ENCODE measurements at places on chromosomes 11 and 22. TPM values are rescaled to one million over a fixed set of nuclear protein-coding genes. Genes with fewer than 3 reads are reported as not detected.
A peak's percentile ranks its signal among the peaks of the same experiment; 100 is the strongest.

DNA sequence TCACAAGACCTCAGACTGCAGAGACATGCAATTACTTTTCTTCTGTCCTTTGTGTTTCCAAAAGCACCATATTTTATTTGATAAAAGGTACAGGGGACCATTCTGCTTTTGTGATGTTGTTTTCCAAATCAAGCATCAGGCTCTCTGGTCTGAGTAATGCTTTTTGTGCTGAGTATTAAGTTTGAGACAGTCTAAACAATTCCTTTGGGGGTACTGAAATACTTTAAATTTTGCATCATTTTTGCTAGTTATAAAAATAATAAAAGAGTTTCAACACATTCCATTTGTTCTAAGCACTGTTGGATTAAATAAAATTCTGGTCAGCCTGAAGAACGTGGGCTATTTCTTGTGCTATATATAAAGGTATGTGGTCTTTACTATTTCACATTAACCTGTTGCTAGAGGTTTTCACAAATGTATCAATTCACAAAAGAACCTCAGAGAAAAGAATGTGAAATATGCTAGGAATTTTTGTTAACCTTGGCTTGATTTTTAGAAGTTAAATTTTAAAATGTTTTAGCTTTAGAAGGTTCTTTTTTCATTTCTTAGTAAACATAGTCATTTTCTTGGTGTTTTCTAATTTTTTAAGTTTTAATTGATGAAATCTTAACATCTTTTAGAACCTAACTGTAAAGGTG is 61.6 kb downstream of the C22orf31 start:
- DNase-seq, result no peak

GRCh38 chr11:86941077-86941870 is 13.9 kb downstream of the FZD4 start:
- DNase-seq, result no peak

GRCh38 chr22:20131597-20131858 is at the start of gene ZDHHC8:
Gene ZDHHC8 (plus strand): TSS chr22:20131804. CDS start chr22:20131948, 144 bp downstream.
- peak; percentile 85 for DNase-seq

DNA sequence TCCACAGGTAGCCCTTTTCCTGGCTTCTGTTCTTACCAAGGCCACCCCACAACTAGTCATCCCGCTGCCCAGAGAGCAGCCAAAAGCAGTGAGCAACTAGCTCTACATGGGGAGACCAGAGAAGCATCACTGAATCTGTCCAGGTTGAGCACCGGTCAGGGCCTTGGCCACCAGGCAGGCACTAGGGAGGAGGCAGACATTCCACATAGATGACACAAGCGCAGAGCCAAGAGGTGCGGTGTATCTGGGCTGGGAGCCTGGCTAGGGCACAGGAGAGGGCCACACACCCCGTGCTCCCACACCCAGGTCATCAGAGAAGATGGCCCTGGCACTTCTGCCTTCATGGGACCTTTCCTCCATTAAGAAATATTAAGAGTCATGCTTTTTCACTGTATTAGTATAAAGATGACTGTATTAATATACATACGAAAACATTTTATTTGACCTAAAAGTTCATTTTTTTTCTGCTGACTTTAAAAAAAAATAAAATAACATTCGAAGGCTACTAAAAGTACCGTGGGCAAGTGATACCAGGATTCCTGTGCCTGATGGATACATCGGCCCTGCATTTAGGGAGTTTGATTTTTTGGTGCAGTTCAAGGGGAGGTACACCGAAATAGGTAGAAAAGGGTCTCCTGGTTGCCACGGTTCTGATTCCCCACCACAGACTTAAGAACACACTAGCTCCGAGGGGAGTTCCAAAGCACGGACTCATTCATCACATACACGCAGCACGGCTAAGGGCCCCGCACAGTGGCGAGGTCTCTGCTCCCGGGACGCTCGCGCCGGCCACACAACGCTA is 1.2 kb downstream of the DGCR2 start:
- DNase-seq, result peak; percentile 78

- no peak for DNase-seq
These were observed 39.0 kb downstream of the BMAL1 start for GRCh38 chr11:13316528-13316961.

GRCh38 chr11:64165842-64166635 is at the start of gene MACROD1:
Gene MACROD1 (minus strand): TSS chr11:64166113. CDS start chr11:64165994, 119 bp downstream.
- peak; percentile 92 for DNase-seq

DNA sequence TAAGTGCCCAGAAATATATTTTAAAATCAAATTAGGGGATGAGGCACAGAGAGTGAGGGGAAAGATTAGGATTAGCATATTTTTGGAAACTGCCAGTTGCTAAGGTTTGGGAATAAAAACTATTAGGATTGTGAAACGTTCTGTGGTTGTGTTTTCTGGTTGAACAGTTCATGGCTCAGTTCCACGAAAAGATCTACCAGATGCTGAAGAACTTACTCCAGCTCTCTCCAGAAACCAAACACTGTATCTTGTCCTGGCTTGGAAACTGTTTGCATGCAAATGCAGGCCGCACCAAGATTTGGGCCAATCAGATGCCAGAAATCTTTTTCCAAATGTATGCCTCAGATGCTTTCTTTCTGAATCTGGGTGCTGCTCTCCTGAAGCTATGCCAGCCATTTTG is 15.3 kb downstream of the UBE4A start:
- DNase-seq, result no peak

DNA sequence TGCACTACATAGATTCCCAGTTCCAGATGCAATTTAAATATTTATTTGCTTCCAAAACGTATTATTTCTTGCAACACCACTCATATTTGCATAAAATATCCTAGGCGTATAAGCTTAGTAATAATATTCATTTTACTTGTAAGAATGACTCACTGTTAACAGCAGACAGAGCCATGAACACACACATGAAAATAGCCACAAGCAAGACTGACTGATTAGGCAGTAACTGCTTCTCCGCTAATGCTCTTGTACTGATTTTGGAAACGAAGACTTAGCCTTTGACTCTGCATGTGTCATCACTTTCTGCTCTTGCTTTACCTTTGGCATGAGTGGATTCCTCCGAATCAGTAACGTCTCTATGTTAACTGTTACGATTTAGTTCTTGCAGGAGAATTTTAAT is 6.0 kb downstream of the OR10Q1 start:
- no peak for DNase-seq

DNA sequence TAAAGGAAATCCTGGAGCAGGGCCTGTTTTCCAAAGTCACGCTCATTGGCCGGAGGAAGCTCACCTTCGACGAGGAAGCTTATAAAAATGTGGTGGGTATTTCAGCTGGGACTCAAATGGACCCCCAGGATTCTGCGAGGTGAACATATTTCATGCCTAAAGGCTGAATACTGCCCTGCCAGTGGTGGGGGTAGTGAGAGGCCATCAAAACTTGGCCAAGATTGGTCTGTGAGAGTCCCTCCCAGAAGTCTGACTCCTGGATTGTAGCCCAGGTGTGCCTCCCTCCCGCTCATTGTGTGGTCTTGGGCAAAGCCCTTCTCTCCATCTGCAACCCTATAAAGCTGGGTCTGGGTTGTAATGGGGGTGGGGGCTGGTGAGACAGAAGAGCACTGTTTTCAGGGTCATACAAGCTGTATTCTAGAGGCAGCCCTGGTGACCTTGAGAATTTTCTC is 853 bp downstream of the HTATIP2 start:
- peak; percentile 29 for DNase-seq

GRCh38 chr22:38318792-38319773 is 1.9 kb upstream of the CSNK1E start:
- peak; percentile 74 for DNase-seq

GRCh38 chr11:64772303-64773018 is 5.9 kb downstream of the SF1 start:
- DNase-seq, result no peak

- DNase-seq, result no peak
These were observed 45.2 kb upstream of the TBCEL start for GRCh38 chr11:120978701-120979100.

The FUT4 gene
- total RNA-seq, result 8.6 TPM

The JHY gene
- total RNA-seq, result 2.4 TPM

The KCNK4 gene
- not detected for total RNA-seq

The TRIM48 gene
- not detected for total RNA-seq

The NF2 gene
- 56.5 TPM for total RNA-seq

The ESAM gene
- 0.85 TPM for total RNA-seq
